ENCODE measurements at places on chromosomes 2 and 18. TPM values are rescaled to one million over a fixed set of nuclear protein-coding genes. Genes with fewer than 3 reads are reported as not detected.

SERPINB11 gene
- total RNA-seq, result not detected

DNA sequence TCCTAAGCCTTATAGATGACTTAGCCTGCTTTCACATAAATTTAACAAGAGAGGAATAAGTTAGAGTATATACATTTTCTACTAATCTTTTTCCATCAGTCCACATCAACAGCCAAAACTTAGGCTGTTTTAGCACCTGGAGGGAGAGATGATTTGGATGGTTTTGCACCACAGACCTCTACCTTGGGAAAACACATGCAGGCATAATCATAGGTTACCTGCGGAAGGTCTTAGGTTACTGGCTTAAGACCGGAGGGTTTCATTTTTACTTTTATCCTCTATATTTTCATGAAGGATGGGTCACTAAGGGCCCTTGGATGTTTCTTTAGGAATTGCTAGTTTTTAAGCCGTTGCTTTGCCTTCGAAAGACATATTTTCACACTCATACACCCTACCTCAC, 66.0 kb downstream of the MYO1B start:
- no peaks in the 10 kb centered on the region for H3K36me3 ChIP-seq
- no peak overlapping the region for H3K4me3 ChIP-seq
- H3K27ac ChIP-seq, result no peak overlapping the region
- H3K27me3 ChIP-seq, result no peaks in the 10 kb centered on the region

DNA sequence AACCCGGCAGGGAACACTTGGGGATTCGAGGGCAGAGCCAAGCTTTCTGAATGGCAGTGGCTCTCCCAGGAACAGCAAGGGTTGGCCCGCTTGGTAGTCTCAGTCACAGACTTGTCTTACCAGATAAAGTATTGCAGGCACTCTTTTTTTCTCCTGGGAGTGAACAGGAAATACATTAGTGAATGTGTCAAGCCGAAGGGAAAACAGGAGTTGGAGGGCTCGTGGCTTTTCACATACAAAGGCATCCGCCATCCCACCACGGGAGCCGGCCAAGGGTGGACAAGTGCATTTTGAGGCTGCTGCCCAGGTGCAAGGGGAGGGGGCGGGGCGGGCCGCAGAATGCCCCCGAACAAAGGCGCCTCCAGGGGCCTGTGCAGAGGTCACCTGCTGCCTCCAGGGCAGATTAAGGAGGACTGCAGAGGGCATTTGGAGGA, 163.3 kb upstream of the SIX3 start:
- no peak for DNase-seq
- H3K27me3 ChIP-seq, result no peaks in the 10 kb centered on the region
- H3K36me3 ChIP-seq, result no peaks in the 10 kb centered on the region
- H3K4me1 ChIP-seq, result peaks cover 5% of the 10 kb centered on the region

- H3K36me3 ChIP-seq, result no peaks in the 10 kb centered on the region
- no peak for DNase-seq
- no peaks in the 10 kb centered on the region for H3K27me3 ChIP-seq
- peak overlapping the region; percentile 87 for H3K27ac ChIP-seq
- no peak overlapping the region for H3K4me3 ChIP-seq
- peaks cover 34% of the 10 kb centered on the region for H3K4me1 ChIP-seq
Measured at GRCh38 chr18:34649080-34649479, 61.0 kb upstream of the DTNA start.

DNA sequence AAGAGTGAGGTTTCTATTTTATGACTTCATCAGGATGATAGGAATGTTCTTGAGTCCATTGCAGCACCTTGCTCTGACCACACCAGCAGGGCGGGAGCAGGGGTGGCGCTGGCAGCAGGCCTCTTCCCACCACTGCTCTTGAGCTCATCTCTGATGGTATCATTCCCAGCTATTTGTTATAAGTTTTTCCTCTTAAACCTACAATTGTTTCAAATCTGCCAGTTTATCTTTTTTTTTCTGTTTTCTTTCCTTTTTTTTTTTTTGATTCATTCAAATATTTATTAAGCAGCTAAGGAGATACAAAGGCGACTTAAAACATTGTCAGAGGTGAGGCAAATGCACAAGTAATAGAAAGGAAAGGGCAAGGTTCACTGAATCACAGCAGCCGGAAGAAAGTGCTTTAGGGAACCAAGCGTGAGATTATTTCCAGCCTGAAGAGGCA, 28.7 kb downstream of the NIFK start:
- no peak for DNase-seq
- no peaks in the 10 kb centered on the region for H3K36me3 ChIP-seq
- no peaks in the 10 kb centered on the region for H3K27me3 ChIP-seq
- no peak overlapping the region for H3K4me3 ChIP-seq
- H3K4me1 ChIP-seq, result no peaks in the 10 kb centered on the region

DNA sequence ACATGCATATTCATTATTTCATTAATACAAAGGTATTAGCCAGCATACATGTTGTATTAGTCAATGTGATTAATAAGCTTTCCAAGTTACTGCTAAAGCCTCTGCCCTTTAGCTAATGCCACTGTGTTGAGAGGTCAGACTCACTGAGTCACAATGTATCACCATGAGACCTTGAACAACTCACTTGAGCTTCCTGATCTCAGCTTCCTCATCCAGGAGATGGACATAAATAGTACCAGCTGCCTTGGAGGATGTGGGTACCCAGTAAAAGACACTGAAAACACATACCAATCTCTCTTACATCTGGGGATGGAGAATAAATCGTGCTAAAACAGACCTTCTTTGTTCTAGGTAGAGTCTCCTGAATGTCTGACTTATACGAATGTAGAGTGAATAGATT, 224.6 kb downstream of the EPHA4 start:
- H3K27ac ChIP-seq, result no peak overlapping the region
- no peaks in the 10 kb centered on the region for H3K27me3 ChIP-seq
- no peak for DNase-seq
- no peaks in the 10 kb centered on the region for H3K36me3 ChIP-seq
- no peak overlapping the region for H3K4me3 ChIP-seq

DNA sequence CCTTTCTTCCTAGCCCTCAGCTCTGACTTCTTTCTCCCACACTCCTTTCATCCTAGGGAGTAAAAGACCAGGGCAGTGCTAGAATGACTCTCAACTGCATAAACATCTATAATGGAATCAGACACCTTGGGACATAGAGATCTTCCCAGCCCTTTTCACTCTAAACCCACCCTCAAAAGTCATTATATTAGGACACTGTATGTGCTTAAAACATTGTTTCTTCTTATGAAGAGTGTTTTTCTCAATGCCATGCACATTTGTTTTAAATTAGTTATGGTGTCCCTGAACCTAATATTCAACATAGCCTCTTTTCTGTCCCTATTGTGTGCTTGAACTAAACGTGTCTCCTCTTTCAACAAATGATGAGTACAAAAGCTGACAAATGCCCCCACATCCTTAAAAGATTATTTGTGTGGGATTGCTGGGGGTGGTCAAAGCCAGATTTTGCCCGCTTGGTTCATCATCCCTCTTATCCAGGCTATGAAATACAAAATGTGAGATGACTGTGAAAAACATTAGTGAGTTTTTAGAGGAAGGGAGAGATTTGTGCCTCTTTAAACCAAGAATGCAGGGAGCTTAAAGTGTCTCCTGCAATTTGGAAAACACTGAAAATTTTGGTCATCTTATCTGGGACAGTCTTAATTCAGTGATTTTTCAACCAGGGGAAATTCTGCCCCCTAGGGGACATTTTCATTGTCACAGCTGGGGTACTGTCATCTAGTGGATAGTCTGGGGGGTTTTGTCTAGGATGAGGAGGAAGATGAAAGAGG, 29.0 kb downstream of the SERPINB5 start:
- H3K36me3 ChIP-seq, result no peaks in the 10 kb centered on the region
- no peaks in the 10 kb centered on the region for H3K27me3 ChIP-seq
- DNase-seq, result no peak
- H3K27ac ChIP-seq, result no peak overlapping the region
- H3K4me3 ChIP-seq, result no peak overlapping the region
- H3K4me1 ChIP-seq, result no peaks in the 10 kb centered on the region

All from thyroid gland (tissue), 4 donors.